Left lung (tissue), 14 donors: ENCODE measurements at places on chromosomes 11 and 22. TPM values are rescaled to one million over a fixed set of nuclear protein-coding genes. Genes with fewer than 3 reads are reported as not detected.
A peak's percentile ranks its signal among the peaks of the same experiment; 100 is the strongest.

DNA sequence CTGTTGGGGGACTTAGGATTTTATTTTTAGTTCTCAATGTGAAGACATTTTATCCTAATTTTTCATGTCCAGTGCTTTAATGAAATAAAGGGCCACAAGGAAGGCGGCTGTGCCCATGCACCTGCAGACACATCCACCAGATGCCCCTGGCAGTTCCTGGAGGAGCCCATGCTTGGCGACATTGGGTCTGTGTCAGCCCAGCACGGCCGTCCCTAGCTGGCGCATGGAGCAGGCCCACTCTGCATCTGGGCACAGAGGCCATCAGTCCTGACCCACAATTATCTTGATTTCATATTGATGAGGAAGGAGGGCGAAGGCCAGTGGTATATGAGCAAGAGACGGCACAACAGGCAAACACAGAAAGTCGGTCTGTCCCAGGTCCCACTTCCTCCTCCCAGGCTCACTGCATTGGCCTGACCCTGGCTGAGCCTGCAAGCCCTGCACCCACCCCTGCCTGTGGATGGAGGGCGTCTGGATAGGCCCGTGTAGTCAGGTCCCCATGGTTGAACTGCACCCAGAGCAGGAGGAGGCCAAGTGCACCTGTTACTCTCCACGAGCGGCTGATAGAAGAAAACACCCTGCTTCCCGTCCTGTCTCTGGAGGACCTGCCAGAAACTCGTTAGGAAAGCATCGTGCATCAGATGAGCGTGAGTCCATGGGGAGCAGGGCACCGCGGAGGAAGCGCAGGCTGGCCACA, 296.9 kb downstream of the BRD1 start:
- DNase-seq = no peak
- no peak overlapping the region for H3K4me3 ChIP-seq
- H3K27me3 ChIP-seq = no peaks in the 10 kb centered on the region
- H3K27ac ChIP-seq = no peak overlapping the region
- no peaks in the 10 kb centered on the region for H3K36me3 ChIP-seq
- no peaks in the 10 kb centered on the region for H3K4me1 ChIP-seq

DNA sequence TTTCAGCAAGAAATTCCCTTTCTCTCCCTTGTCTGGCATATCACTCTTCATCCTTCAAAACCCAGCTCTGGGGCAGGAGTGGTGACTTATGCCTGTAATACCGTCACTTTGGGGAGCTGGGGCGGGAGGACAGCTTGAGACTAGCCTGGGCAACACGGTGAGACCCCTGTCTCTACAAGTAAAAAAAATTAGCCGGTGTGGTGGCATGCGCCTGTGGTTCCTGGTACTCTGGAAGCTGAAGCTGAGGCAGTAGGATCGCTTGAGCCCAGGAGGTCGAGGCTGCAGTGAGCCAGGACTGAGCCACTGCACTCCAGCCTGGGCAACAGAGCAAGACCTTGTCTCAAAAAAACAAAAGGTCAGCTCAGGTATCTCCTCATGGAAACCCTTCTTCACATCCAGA, 1.4 kb upstream of the RCE1 start:
- DNase-seq = no peak
- H3K27me3 ChIP-seq = no peaks in the 10 kb centered on the region
- H3K27ac ChIP-seq = peak overlapping the region; percentile 98

GRCh38 chr22:30390974-30391691, 3.9 kb upstream of the RNF215 start:
- no peak overlapping the region for H3K4me3 ChIP-seq
- DNase-seq = peak; percentile 86
- H3K36me3 ChIP-seq = no peaks in the 10 kb centered on the region

- H3K4me3 ChIP-seq = peak overlapping the region; percentile 62
- peak overlapping the region; percentile 44 for H3K27ac ChIP-seq
- H3K36me3 ChIP-seq = no peaks in the 10 kb centered on the region
Measured at GRCh38 chr22:37802310-37803194, 5.2 kb upstream of the GCAT start.

GRCh38 chr22:17772249-17772957, 1.9 kb downstream of the BID start:
- no peaks in the 10 kb centered on the region for H3K27me3 ChIP-seq
- no peaks in the 10 kb centered on the region for H3K36me3 ChIP-seq
- no peak for DNase-seq
- no peak overlapping the region for H3K27ac ChIP-seq
- peak overlapping the region; percentile 86 for H3K4me3 ChIP-seq

DNA sequence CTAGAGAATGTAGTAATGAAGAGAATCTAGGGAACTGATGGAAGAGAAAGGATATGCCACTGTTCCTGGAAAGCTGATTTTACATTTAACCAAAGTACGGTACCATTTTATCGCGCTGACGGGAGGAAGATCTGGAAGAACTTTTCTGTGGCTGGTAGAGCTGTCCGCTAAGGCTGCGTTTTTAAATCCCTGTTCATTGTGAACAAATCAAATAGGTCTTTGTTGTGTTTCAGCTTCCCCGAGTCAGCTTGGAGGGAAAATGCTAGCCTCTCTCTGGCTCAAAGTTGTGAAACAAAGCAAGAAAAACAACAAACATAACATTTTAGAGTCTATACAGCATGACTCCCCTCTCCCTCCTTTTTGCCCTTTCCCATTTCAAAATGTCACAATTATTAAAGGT, 34.4 kb downstream of the FBXO7 start:
- no peak for DNase-seq
- H3K27me3 ChIP-seq = no peaks in the 10 kb centered on the region
- no peaks in the 10 kb centered on the region for H3K36me3 ChIP-seq
- no peaks in the 10 kb centered on the region for H3K4me1 ChIP-seq

- no peak overlapping the region for H3K27ac ChIP-seq
- H3K4me3 ChIP-seq = no peak overlapping the region
- no peaks in the 10 kb centered on the region for H3K27me3 ChIP-seq
- H3K4me1 ChIP-seq = no peaks in the 10 kb centered on the region
- peaks cover 97% of the 10 kb centered on the region for H3K36me3 ChIP-seq
- DNase-seq = no peak
Measured at GRCh38 chr22:19361501-19362103, 69.9 kb downstream of the HIRA start.

- H3K27ac ChIP-seq = no peak overlapping the region
- no peaks in the 10 kb centered on the region for H3K36me3 ChIP-seq
- H3K4me1 ChIP-seq = no peaks in the 10 kb centered on the region
- H3K4me3 ChIP-seq = no peak overlapping the region
Measured at GRCh38 chr22:43391306-43391705, 20.5 kb upstream of the MPPED1 start.

DNA sequence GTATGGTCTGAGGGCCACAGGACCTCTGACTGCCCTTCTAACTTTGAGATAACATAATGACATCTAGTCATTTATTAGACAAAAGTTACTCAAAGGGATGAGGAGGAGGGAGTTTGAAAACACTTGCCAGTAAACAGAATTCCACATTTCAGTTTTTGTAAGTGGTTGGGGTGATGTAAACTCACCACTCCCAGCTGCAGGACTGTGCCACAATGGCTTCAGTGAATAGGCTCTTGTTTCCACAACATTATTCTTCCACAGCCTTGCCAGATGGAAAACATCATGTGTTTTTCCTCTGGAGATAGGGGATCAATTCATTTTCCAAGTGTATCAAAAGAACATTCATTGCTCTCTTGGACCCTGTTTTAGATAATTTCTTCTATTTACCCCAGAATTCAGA, 147.2 kb upstream of the BDNF start:
- no peaks in the 10 kb centered on the region for H3K36me3 ChIP-seq
- no peak overlapping the region for H3K4me3 ChIP-seq
- no peak overlapping the region for H3K27ac ChIP-seq
- DNase-seq = no peak

DNA sequence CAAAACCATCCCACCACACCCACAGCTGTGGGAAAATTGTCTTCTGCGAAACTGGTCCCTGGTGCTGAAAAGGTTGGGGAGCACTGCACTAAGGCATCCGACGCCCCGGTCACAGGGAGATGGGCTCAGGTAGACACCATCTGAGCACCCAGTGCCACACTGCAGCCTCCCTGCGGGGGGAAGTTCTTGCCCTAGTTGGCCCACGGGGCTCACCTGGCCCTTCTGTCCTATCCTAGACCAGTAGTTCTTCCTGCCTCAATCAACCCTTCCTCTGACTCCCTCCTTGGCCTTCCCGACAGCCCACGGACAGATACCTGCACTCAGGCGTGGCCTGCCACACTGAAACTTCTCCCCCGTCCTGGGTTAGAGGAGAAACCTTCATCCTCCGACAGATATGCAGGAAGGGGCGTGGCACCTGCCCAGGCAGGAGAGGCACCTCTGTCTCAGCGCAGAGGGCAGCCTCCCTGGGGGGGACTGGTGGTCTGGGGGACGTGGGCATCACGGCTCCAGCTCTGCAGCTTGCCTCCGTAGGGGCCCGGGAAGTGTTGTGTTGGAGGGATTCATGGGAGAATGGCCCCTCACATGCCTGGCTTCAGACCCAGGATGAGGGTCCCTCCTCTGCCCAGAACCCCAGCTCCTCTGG, 4.5 kb downstream of the ANO9 start:
- no peak overlapping the region for H3K27ac ChIP-seq
- H3K36me3 ChIP-seq = no peaks in the 10 kb centered on the region
- no peak overlapping the region for H3K4me3 ChIP-seq
- H3K27me3 ChIP-seq = no peaks in the 10 kb centered on the region
- no peak for DNase-seq

DNA sequence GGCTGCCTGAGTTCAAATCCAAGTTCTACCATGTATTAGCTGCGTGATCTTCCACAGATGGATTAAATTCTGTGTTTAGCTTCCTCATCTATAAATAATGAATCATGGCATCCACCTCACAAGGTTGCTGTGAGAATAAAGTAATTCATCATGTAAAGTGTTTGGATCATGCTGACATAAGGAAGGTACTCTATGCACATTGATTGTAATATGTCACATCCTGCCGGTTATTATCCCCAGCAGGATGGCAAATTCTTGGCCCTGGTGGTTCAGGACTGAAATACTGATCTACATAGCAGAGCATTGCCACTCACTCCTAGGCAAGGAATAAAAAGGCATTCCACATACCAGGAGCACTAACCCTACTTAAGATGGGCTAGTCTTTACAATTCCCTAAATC, 40.8 kb downstream of the LGR4 start:
- H3K4me1 ChIP-seq = no peaks in the 10 kb centered on the region
- H3K4me3 ChIP-seq = no peak overlapping the region
- H3K27ac ChIP-seq = no peak overlapping the region
- H3K36me3 ChIP-seq = no peaks in the 10 kb centered on the region
- no peaks in the 10 kb centered on the region for H3K27me3 ChIP-seq

GRCh38 chr22:48785792-48786678, 1041.6 kb downstream of the BRD1 start:
- no peak for DNase-seq
- no peaks in the 10 kb centered on the region for H3K4me1 ChIP-seq
- H3K27me3 ChIP-seq = no peaks in the 10 kb centered on the region
- no peak overlapping the region for H3K4me3 ChIP-seq

GRCh38 chr11:118886681-118887111, 3.0 kb downstream of the CXCR5 start:
- DNase-seq = no peak
- H3K36me3 ChIP-seq = no peaks in the 10 kb centered on the region
- peaks cover 4% of the 10 kb centered on the region for H3K4me1 ChIP-seq
- no peaks in the 10 kb centered on the region for H3K27me3 ChIP-seq
- no peak overlapping the region for H3K27ac ChIP-seq

DNA sequence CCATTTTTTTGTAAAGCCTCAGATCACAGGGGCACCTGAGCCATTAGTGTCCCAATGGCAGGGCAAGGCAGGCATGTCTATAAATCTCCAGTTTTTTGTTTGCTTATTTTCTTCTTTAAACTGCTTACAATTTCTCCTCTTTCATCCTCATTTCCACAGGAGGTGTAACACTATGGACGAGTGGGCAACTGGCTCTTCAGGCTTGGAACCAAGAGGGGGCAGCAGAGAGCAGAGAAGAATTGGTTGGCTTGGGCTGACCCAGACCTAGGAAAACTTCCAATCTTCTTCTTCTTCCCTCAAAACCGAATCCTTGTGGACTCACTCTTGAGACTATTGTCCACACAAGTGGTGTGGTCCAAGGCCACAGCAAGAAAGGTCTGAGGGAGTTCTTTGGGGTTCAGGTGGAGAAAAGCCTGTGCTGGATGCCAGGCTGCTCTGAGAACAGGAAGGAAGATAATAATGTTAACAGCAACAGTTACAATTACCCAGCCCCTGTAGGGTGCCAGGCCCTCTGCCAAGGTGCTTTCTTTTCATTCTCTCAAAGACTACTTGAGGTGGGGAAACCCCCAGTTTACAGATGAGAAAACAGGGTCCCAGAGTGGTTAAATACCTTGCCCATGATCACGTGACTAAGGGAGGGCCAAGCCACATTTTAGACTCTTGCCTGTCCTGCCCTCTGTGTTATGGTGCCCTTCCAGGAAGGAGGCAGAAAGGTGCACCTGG, 70.7 kb upstream of the E2F8 start:
- no peak overlapping the region for H3K27ac ChIP-seq
- H3K36me3 ChIP-seq = no peaks in the 10 kb centered on the region
- no peak overlapping the region for H3K4me3 ChIP-seq
- DNase-seq = no peak

- no peaks in the 10 kb centered on the region for H3K36me3 ChIP-seq
- H3K4me3 ChIP-seq = no peak overlapping the region
- peaks cover 10% of the 10 kb centered on the region for H3K4me1 ChIP-seq
- H3K27ac ChIP-seq = no peak overlapping the region
- H3K27me3 ChIP-seq = no peaks in the 10 kb centered on the region
Measured at GRCh38 chr11:107957109-107957588, 28.9 kb downstream of the RAB39A start.

- H3K27ac ChIP-seq = peak overlapping the region; percentile 53
- no peaks in the 10 kb centered on the region for H3K36me3 ChIP-seq
- no peak for DNase-seq
- no peak overlapping the region for H3K4me3 ChIP-seq
Measured at GRCh38 chr22:24190159-24190540, 8.9 kb downstream of the SUSD2 start.

- no peaks in the 10 kb centered on the region for H3K36me3 ChIP-seq
- H3K4me3 ChIP-seq = no peak overlapping the region
- DNase-seq = no peak
Measured at GRCh38 chr11:113124006-113124405, 162.8 kb downstream of the NCAM1 start.

OR10D3 gene
- not detected for polyA plus RNA-seq

ZP1 gene
- not detected for polyA plus RNA-seq

MIF gene
- polyA plus RNA-seq = 276 TPM

DCHS1 gene
- polyA plus RNA-seq = 49.5 TPM

TNNI2 gene
- polyA plus RNA-seq = 0.29 TPM

SERPIND1 gene
- polyA plus RNA-seq = 0.49 TPM

GLYAT gene
- 0.35 TPM for polyA plus RNA-seq
